Left cardiac atrium (tissue), 4 donors: ENCODE measurements at places on chromosomes 13 and 19. TPM values are rescaled to one million over a fixed set of nuclear protein-coding genes. Genes with fewer than 3 reads are reported as not detected.
A peak's percentile ranks its signal among the peaks of the same experiment; 100 is the strongest.

DNA sequence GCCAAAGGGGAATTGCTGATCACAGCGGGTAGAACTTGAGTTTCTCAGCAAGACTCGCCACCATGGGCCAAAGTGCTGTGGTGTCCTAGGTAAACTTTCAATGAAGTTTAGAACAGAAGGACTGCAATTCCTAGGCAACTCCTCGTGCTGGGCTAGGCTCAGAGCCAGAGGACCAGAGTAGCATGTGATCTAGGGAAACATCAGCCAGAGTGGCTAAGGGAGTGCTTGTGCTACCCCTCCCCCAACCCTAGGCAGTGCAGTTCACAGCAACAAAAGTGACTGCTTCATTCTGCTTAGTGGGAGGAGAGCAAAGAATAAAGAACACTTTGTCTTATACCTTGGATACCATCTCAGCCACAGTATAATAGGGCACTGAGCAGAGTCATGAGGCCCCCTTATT lies 1658.6 kb upstream of the MIR17HG start:
- peak; percentile 17 for DNase-seq

The CLEC11A gene
- 8.4 TPM for total RNA-seq

The HPN gene
- total RNA-seq, result 7.2 TPM

DNA sequence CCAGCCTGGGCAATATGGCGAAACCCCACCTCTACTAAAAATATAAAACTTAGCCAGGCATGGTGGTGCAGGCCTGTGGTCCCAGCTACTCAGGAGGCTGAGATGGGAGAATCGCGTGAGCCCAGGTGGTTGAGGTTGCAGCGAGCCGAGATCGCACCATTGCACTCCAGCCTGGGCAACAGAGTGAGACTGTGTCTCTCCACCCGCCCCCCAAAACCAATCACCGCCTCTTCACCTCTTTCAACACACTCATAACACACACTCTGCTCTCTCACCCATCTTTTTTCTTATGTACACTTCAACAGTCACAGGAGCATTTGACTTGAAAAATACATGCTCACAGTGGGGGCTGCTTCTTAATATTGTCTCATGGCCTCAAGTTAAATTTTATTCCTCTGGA lies 76.8 kb downstream of the ESD start:
- DNase-seq, result no peak

DNA sequence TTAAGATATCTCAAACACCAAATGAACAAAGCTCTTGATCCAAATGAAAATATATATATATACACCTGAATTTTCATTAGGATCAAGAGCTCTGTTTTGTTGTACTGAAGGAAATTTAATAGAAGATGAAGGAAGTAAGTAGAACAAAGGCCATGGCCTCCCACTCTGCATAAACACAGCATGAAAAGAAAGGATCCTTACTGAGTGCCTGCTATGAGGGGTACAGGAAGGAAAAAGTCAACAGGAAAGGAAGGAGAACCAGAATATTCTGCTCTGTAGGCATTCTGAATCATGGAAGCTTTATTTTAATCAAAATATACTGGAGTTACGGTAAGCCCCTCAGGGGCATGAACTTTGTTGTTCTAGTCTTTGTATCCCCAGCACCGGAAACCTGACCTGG lies 22.1 kb downstream of the TMTC4 start:
- DNase-seq, result no peak

The OVOL3 gene
- not detected for total RNA-seq

DNA sequence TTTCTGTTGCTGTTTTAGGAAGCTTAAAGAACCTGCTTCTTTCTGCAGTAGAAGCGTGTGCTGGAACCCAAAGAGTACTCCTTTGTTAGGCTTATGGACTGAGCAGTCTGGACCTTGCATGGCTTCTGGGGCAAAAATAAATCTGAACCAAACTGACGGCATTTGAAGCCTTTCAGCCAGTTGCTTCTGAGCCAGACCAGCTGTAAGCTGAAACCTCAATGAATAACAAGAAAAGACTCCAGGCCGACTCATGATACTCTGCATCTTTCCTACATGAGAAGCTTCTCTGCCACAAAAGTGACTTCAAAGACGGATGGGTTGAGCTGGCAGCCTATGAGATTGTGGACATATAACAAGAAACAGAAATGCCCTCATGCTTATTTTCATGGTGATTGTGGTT lies 103.1 kb downstream of the TNFRSF19 start:
- DNase-seq, result no peak

The OLFM2 gene
- total RNA-seq, result 9.0 TPM

DNA sequence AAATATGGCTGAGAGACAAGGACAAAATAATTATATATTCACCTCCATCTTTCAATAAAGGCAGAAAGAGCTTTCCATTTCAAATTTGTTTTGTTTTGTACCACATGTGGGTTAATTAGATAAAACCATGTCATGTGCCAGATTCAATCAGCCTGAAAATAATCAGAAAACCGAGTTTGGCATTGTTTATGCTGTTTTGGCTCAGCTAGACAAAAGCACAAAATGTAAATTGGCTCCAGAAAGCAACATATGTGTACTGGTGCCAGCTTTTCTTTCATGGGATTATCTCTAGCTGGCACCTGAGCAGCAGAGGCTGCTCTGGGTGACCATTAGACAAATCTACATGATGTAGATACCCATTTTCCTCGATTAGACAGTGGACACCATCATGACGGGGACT lies 9.2 kb upstream of the DNAJC15 start:
- DNase-seq, result no peak

- no peak for DNase-seq
These were observed 221.9 kb downstream of the LIG4 start for GRCh38 chr13:107993239-107993949.

DNA sequence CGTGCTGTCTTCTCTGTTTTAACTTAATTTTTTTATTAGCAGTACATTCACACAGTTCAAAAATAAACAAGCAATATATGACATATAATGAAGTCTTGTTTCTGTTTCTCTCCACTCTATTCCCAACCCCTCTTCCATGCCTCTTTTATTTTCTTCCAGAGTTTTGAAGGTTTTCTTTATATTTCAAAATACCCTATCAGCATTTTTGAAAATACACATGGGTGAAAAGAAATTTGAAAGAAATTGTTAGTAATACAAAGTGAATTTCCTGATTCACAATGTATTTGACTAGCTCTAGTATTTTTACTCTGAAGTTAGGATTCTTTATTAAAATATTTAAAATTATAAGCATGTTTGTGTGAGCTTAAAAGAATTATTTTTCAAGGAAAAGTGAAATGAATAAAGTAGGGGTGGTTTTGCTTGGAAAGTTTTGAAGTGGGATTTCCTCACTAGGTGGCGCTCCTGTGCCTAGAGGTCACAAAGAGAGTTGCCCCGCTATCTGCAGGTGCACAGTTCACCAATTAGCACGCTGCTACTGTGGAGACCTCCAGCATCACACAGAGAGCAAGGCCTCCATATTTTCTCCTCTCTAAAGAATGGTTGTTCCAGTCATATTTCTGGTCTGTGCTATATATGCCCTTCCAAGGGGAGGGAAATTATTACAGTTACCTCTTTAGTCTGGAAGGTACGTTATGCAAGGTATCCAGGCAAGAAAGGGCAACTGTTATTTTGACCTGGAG lies 37.6 kb downstream of the SOX21 start:
- DNase-seq, result peak; percentile 43

GRCh38 chr19:13640611-13641010 lies 123.7 kb upstream of the MRI1 start:
- DNase-seq, result no peak

DNA sequence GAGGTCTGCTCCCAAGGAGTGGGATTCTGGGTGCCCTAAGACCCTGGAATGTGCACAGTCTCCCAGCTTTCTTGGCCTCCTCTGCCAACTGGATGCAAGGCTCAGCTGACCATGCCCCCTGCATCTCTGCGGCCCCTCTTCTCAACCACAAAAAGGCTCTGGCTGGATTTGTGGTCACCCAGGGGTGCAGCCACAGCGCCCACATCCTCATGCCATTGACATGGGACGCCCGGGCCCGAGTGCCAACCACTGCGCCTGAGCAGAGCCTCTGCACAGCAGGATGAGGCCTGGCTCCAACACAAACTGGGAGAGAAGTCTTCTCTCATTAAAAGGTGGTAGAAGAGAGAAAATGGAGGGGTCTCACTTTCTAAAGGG lies 103.5 kb downstream of the FOXO1 start:
- no peak for DNase-seq

GRCh38 chr13:49546561-49546960 lies 38.8 kb downstream of the RCBTB1 start:
- DNase-seq, result no peak

DNA sequence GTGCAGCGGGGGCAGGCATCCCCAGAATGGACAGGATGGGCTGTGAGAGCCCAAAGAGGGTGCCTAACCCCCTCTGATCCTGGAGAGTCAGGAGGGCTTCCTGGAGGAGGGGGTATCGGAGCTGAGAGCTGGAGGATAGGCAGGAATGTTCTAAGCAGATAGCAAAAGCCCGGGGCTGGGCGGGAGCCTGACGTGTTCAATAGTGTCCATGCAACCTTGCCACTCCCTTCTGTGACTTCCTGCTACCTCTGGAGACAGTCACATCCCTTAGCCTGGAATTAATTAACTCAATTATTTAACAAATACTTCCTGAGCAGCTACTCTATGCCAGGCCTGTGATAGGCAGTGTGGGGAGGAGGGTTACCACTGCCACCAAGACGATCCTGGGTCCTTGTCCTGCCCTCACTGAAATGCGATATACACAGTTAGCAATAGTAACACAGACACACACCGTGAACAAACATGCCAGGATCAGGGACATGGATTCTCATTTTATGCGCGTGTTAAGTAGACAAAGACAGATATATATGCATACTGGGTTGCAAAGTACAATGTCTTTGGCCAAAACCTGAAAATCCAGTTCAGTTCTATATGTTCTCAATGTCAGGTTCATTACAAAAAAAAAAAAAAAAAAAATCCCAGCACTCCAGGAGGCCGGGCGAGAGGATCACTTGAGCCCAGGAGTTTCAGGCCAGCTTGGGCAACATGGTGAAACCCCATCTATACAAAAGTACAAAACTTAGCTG lies 10.7 kb downstream of the AP2S1 start:
- DNase-seq, result no peak

The TMEM221 gene
- total RNA-seq, result 0.21 TPM

DNA sequence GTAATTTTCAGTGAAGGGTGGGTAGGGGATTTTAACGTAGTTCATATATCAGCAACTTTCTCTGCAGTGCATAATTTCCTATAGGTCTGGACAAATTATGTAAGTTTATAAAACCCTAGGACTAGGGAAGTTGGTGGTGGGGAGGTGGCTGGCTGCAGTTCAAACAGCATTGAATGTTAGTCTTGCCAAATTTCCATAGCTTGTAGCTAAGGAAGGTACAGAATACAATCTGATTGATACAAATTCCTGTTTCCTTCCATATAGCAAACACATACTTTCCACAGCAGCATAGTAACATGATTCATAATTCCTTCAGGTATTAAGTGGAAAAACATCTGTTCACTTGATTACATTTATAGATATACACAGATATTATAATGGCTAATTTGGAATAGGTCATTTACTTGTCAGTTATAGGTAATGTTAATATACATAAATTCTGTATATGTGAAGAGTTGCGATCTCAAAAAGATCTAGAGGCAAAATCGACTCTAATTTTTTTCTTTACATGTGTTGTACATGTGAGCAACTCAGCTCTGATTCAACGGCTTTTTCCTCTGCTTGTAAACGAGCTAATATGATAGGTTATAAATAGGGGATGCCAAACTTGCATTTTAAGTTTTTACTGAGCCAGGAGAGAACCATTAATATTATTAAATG lies 233.4 kb upstream of the CSNK1A1L start:
- DNase-seq, result no peak

GRCh38 chr13:99361197-99361596 lies 54.0 kb upstream of the GPR183 start:
- no peak for DNase-seq

- no peak for DNase-seq
These were observed 7.8 kb upstream of the SIGLECL1 start for GRCh38 chr19:51242881-51243630.

GRCh38 chr19:14519860-14520407 lies 1.7 kb upstream of the DNAJB1 start:
- no peak for DNase-seq

The KLK3 gene
- total RNA-seq, result not detected

GRCh38 chr19:14039181-14039580 lies 7.6 kb downstream of the IL27RA start:
- no peak for DNase-seq

DNA sequence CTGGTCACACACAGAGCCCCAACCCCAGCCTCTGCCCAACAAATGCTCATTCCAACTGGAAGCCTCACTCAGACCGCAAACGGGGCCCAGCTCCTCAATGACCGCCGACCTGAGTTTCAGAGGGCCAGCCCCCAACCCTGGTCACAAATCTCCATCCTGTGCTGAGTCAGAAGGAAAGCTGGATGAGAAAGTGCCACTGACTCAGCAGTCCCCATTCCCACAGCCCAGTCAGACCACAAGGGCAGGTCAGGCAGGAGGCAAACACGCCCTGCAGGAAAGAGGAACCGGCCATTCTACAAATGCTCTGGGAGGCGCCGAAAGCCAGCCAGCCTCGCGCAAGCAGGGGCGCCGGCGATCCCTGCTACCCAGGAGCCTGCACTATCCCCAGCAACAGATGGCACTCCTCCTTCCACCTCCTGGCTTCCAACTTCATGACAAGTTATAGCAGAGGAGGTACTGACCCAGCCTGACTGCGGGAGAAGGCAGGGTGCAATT lies 14.1 kb upstream of the PRKD2 start:
- no peak for DNase-seq

GRCh38 chr13:104140552-104140951 lies 1074.3 kb upstream of the SLC10A2 start:
- no peak for DNase-seq

DNA sequence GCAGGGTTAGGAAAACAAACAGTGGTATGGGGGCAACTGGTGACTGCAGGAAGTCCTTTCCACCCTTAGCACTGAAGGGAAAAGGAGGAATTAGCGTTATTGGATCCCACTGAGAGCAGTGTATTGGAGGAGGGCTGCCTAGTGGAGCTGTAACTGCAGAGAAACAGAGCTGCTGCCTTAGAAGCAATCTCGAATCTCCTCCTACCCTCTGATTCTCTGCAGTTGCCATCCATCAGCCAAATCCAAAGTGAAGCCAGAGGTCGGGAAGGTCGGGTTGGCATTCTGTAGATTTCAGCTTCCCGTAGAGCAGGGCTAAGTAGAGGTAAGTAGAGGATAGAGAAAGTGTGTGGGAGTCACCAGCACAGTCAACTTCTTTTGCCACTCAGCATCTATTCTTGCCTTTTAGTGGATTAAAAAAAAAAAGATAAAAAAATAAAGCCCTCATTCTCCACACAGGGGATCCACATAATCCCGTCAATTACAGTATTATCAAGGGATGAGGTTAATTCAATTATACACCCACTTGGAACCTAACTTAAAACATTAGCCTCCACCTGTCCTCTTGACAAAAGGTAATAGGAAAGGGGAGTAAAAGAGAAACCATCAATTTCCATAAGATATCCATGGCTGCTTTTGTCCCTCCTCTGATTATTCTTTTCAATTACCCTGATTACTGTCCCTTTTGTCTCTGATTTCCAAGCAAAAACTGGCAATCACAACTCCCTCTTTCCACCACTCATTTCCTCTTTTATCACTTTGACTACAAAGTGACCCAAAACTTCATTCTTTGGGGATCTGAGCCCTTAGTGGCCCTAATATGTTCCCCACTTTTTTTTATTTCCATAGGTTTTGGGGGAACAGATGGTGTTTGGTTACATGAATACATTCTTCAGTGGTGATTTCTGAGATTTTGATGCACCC lies 234.7 kb downstream of the RBM26 start:
- DNase-seq, result no peak

- no peak for DNase-seq
These were observed 16.3 kb downstream of the NEK5 start for GRCh38 chr13:52112591-52112990.
